Natural killer cell treated with Interleukin-12 subunit alpha and Interleukin-12 subunit beta and Interleukin-15 and Interleukin-18, amount 100 ng/mL, for 72 hours (primary cell): ENCODE measurements at places on chromosomes 3 and 15.

GRCh38 chr3:137692803-137693431, 71.2 kb upstream of the SOX14 start:
- no peak for DNase-seq

DNA sequence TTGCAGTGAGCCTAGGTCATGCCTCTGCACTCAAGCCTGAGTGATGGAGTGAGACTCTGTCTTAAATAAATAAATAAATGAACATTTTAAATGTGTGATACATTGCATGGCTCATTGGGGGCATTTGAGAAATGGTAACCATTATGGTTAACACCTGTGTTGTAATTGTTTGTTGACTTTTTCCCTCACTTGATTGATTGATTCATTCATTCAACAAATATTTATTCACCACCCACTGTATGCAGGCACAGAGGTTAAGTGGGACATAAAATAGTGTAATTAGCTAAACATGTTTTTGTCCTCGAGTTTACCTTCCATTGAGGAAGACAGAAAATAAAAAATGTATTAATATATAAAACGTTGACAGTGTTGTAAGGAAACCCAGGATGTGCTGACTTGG, 127.1 kb upstream of the ANKRD28 start:
- DNase-seq: no peak

- no peak for DNase-seq
Measured at GRCh38 chr3:145191543-145191942, 969.4 kb downstream of the PLOD2 start.

DNA sequence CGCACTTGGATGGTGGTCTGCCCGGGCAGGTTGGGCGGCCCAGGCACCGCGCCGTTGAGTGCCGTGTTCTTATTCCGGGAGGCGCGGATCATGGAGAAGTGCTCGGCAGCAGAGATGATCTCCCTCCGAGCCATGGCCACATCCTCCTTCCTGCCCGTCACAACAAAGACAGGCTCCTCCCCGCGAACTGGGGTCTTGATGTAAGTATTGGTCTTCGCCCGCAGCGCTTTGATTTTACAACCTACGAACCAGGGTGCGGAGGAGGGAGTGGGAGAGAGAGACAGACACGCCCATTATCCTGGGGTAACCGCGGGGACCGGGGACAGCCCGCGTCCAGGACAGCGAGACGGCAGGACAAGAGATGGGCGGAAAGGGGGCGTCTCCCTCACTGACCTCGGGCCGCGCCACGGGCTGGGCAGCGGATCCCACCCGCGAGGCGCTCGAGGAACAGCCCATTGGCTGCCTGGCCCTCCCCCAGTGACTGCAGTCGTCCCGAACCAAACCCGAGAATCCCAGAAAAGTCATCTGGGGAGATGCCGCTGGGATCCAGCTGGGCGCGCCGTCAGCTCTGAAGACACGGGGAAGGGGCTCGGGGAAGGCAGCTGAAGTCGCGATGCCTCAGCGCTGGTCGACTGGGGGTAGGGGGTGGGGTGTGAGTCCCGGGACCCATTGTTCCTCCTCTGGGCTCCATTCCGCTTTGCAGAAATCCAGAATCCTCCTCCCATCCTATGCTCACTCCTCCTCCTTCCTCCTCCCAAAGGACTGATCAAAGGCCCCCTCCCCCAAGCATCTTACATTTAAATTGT, 1.2 kb downstream of the MEX3B start:
- no peak for DNase-seq
